ENCODE measurements at places on chromosomes 12 and 14.

DNA sequence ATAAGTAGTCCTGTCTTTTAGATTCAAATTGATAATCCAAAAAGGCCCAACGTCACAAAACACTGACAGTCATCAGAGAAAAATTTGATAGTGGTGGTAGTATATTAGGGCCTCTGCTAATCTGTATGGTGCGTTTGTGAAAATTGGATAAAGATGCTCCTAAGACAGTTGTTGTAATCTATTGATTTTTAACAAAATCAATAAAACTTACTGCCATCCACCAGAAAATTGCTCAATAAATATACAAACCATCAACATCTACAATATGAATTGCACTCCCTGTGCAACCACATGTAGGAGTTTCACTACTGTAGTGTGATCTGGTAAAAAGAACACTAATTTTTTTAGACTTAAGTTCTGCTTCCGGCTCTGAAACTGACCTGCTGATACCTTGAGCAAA, 336.8 kb downstream of the FUT8 start:
- no peak for DNase-seq

DNA sequence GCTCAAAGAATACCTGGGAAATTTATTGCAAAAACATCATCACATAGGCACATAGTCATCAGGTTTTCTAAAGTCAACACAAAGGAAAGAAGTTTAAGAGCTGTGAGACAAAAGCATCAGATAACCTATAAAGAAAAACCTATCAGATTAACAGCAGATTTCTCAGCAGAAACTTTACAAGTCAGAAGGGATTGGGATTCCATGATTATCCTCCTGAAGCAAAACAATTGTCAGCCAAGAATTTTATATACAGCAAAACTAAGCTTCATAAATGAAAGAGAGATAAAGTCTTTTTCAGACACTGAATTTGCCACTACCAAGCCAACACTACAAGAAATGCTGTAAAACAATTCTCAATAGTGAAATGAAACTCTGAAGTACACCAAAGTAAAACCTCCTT, 28.8 kb upstream of the LGR5 start:
- no peak for DNase-seq

- no peak for DNase-seq
Measured at GRCh38 chr12:44118946-44119345, 283.1 kb downstream of the TMEM117 start.

DNA sequence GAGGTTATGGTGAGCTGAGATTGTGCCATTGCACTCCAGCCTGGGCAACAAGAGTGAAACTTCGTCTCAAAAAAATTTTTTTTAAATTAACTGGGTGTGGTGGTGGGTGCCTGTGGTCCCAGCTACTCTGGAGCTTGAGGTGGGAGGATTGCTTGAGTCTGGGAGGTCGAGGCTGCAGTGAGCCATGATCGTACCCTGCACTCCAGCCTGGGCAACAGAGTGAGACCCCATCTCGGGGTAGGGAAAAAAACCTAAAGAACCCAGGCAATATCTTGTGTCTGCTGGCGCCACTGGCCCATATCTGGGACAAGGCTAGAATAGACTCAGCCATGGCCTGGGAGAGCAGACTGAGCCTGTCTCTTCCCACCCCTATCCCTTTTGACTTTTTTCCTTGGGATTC, 9.1 kb upstream of the GPRC5A start:
- DNase-seq = no peak
